ENCODE measurements at places on chromosomes 2 and 18.
A peak's percentile ranks its signal among the peaks of the same experiment; 100 is the strongest.

DNA sequence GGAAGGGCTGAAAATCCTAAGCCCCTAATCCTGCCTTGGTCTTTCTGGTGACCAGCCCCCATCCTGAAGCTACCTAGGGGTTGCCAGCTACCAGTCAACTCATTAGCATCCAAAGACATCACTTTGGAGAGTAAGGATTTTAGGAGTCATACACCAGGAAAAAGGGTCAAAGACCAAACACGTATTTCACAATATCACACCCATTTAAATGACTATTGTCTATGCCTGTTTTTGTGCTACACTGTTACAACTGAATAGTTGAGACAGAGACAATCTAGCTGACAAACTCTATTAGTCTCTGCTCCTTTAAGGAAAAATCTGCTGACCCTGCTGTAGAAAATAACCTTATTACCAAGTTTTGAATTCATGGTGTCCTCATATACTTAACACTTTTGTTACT lies 21.0 kb upstream of the RBBP8 start:
- DNase-seq = no peak

DNA sequence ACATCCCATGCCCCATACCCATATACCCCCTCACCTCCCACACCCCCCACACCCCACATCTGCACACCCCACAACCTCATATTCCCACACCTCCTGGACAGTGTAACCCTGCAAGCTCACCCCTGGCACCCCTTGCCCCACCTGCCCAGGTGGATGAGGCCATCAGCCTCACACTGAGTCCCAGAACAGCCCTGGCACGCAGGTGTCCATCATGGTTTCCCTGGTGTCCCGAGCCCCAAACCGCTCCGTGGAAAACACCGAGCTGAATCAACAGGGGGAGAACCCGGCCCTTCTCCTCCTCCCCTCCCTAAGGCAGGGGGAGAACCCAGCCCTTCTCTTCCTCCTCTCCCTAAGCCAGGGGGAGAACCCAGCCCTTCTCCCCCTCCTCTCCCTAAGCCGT lies 415.6 kb upstream of the SALL3 start:
- DNase-seq = no peak

GRCh38 chr2:239926587-239927232 lies 98.4 kb downstream of the NDUFA10 start:
- DNase-seq = no peak

DNA sequence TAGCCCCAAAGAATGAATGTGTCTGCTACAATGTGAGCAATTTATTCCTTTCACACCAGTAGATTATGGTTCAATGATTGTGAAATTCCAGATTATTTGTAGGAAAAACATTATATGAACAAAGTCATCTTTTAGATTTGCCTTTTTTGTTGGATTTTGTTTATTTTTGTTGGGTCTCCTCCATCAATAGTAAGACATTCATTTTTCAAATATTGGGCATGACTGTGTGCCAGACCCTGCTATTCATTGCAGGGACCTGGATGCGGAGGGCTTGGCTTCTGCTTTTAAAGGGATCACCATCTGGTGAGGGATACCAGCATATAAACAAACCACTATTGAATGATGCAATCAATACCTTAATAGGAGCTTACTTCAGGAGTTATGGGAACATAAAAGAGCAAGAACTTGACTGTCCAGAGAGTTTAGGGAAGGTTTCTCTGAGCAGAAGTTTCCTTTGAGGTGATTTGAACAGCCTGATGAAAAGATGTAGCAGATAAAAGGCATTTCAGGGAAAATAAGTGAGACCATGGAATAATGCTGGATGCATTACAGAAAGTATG lies 486.7 kb downstream of the EPHA4 start:
- no peak for DNase-seq

DNA sequence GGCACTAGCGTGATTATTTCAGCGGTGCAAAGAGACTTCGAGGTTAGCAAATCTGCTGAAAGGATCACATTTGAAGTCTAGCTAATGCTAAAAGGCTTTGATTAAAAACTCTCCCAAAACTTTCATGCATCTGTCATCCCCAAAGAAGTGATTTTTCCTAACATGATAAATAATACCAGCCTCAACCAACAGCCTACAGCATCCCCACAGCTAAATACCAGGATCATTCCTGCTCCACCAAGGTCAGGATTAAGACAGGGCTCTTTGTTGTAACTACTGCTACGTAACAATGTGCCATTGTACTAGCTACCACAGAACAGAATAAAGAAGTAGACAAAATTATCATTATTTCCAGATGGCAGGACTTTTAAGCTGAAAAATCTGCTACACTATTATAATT lies 1.6 kb downstream of the OR6B3 start:
- no peak for DNase-seq

- no peak for DNase-seq
Observed at GRCh38 chr18:33934258-33934657, 290.5 kb downstream of the NOL4 start.

DNA sequence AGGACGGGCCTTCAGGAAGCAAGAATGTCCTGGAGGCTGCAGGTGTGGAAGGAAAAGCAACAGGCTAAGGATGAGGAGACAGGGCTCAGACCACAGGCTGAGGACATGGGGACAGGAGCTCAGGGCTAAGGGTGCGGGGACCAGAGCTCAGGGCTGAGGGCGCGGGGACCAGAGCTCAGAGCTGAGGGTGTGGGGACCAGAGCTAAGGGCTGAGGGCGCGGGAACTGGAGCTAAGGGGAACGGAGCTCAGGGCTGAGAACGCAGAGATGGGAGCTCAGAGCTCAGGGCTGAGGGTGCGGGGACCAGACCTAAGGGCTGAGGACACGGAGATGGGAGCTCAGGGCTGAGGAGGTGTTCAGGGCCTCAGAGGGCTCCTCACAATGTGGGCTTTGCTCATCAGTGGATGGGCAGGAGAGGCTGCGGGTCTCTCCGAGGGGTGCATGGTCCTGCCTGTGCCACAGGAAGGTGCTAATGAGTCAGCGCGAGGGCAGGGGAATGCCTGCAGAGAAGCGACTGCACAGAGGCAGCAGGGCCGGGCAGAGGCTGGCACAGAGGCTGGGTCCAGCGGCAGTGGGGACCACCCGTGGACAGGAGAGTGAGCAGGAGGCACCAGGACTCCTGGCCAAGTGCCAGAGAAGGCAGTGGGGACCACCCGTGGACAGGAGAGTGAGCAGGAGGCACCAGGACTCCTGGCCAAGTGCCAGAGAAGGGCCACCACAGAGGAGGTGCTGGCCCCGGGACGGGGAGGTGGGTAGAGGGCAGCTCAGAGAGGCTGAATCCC lies 271.7 kb downstream of the TWIST2 start:
- no peak for DNase-seq

- DNase-seq = no peak
Observed at GRCh38 chr2:176854062-176854461, 358.5 kb upstream of the HNRNPA3 start.

- no peak for DNase-seq
Observed at GRCh38 chr2:189379287-189379630, 62.0 kb upstream of the WDR75 start.

DNA sequence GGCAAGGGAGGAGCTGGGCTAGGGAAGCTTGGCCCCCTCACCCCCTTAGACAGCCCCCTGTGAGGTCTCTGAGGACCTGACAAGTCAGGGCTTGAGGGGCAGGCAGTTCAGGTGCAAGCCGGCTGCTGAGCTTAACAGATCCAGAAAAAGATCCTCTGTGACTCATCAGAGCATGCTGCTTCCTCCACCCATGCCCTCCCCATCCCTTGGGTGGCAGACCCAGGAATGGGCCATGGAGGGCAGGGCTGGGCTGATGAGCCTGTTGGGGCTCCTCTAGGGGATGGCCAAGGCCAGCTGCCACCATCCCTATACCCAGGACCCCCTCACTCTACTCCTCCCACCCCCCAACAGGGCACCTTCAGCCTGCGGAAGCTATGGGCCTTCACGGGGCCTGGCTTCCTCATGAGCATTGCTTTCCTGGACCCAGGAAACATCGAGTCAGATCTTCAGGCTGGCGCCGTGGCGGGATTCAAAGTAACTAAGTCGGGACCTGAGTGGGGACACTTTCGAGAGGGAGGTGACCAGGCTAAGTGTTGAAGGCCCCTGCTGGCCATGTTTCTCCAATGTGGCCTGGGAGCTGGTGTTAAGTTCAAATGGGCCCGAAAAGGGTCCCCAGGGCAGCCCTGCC lies 1.9 kb downstream of the SLC11A1 start:
- no peak for DNase-seq

DNA sequence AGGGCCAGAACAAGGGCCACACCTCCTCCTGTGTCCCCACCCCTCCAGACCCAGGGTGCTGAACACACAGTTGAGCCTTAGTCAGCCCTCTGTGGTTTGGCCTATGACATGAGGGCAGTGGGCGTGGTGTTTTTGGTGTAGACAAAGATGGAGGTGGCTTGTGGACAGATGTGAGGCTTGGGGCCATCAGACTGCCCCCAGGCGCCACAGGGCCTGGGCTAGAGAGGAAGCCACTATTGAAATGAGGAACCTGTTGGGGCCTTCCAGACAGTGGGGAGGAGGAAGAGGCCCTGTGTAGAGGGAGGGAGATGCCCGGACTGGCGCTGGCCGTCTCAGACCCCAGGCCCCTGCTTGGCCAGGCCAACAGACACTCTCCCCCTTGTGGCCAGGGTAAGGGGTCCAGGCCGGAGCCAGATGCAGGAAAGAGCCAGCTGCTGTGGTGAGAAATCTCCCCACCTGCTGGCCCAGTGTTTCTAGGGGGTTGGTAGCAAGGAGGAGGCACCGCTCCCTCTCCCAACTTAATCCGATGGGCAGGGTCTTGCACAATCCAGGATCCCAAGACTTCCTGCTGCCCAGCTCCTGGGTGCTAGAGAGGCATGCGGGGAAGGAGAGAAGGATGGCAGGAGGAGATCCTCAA lies 53.8 kb downstream of the SMAD7 start:
- peak; percentile 50 for DNase-seq

- DNase-seq = no peak
Observed at GRCh38 chr18:28075501-28075900, 101.4 kb downstream of the CDH2 start.

DNA sequence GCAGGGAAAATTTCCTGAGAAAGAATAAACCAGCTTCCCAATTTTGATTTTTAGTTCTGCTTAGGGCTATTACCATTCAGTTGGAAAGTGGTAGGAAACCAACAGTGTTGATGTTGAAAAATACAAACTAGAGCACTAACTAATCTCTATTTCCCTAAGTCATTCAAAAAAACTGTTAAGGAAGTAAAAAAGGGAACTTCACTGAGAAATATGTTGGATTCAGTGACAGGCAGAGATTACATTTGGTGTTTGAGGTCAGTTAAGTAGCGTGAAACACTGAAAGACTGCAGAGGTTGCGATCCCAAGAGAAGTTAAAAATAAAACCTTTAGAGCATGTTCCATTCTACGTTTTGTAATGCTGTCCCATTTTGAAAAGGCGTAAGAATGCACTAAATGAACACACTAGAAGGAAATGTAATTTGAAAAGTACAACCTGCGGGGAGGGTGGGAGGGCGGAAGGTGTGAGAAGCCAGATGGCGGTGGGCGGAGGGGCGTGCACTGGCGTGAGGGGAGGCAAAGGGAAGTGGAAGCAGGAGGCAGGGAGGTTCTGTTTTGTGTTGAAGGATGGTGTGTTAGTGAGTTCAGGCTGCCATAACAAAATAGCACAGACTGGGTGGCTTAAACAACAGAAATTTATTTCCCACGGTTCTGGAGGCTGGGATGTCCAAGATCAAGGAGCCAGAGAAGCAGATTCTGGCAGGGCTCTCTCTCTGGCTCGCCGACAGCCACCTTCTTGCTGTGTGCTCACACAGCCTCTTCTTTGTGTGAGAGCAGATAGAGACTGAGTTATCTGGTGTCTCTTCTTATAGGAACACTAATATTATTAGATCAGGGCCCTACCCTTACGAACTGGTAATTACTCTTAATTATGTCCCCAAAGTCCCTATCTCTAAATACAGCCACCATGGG lies 94.3 kb upstream of the KCTD1 start:
- no peak for DNase-seq

GRCh38 chr2:121429119-121429903 lies 101.4 kb upstream of the RNU4ATAC start:
- DNase-seq = no peak

- DNase-seq = no peak
Observed at GRCh38 chr2:84972932-84973331, 2.0 kb downstream of the KCMF1 start.

GRCh38 chr2:236691799-236692167 lies 122.2 kb downstream of the ACKR3 start:
- no peak for DNase-seq

- no peak for DNase-seq
Observed at GRCh38 chr2:105879106-105879802, 134.5 kb downstream of the NCK2 start.

DNA sequence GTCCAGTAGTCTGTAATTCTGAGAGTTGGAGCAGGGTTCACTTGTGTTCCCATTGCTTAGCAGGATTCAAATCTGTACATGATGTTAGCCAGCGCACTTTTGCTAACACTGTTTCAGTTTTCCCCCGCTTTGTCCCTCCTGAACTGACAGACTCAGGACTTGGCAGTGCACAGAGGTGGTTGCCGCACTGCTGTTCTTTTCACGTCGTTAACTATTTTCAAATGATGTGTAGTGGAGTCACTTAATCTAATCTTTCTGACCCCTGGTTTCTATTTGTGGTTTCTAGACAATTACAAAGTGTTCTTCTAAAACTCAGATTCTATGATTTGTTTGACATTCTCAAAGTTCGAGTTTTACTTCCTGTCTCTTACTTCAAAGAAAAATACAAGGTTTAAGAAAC lies 234.5 kb downstream of the RBM43 start:
- no peak for DNase-seq

- peak; percentile 22 for DNase-seq
Observed at GRCh38 chr2:204250692-204251091, 294.6 kb upstream of the PARD3B start.

GRCh38 chr2:181146171-181146570 lies 165.8 kb downstream of the UBE2E3 start:
- DNase-seq = no peak

GRCh38 chr2:144146076-144146475 lies 373.8 kb downstream of the ZEB2 start:
- DNase-seq = no peak

DNA sequence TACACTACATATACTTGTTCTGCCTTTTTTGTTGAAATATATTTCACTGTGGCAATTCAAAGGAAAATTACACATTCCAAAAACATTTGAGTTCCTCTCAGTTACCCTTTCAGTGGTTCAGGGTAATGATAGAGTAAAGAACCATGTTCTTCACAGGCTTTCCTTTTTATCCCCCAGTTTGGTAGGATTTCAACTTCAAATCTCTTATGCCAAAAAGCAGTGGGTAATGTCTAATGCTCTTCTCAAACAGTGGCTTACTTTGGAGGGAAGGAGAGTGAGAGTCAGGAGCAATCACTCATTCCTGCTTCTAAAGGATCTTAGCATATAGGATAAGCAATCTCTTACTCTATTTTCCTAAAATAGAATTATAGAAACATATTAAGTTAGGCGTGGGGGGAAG lies 290.6 kb downstream of the ZEB2 start:
- no peak for DNase-seq

- DNase-seq = no peak
Observed at GRCh38 chr2:66555501-66556324, 120.8 kb downstream of the MEIS1 start.

Measured in MM.1S (cell line).